Esophagus squamous epithelium (tissue), 5 donors: ENCODE measurements at places on chromosomes 7 and 10.

GRCh38 chr7:95993380-95993779 is 221.0 kb downstream of the DYNC1I1 start:
- no peak overlapping the region for H3K27ac ChIP-seq
- no peaks in the 10 kb centered on the region for H3K27me3 ChIP-seq
- H3K4me3 ChIP-seq: no peak overlapping the region

DNA sequence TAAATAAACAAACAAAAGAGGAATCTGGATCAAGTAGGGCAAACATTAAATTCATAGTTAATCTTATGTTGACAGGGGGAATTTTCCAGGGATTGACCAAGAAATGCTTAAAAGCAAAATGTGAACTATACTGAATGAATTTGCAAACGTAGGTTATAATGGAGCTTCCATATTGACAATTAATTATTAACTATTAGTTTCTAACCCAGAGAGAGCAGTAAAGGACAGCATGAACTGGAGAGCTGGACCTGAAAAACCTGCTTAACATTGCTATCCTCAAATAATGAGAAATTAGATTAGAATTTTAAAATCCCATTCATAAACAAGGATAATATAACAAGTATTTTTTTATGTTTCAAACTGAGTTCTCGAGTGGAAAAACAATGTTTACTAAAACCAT is 1089.6 kb downstream of the DNAJB9 start:
- no peaks in the 10 kb centered on the region for H3K27me3 ChIP-seq
- H3K27ac ChIP-seq: no peak overlapping the region
- no peak for DNase-seq

GRCh38 chr7:107982042-107982840 is 20.7 kb downstream of the LAMB1 start:
- no peaks in the 10 kb centered on the region for H3K27me3 ChIP-seq
- no peak for DNase-seq
- H3K4me3 ChIP-seq: no peak overlapping the region
- H3K36me3 ChIP-seq: peaks cover 77% of the 10 kb centered on the region

GRCh38 chr7:78099715-78100394 is 301.3 kb downstream of the PHTF2 start:
- no peak for DNase-seq
- H3K4me1 ChIP-seq: no peaks in the 10 kb centered on the region
- H3K27ac ChIP-seq: no peak overlapping the region
- H3K36me3 ChIP-seq: no peaks in the 10 kb centered on the region

GRCh38 chr10:125123476-125124114 is 36.8 kb downstream of the CTBP2 start:
- peaks cover 12% of the 10 kb centered on the region for H3K36me3 ChIP-seq
- H3K4me3 ChIP-seq: no peak overlapping the region
- no peak for DNase-seq
- peak overlapping the region; percentile 83 for H3K27ac ChIP-seq
- peaks cover 26% of the 10 kb centered on the region for H3K4me1 ChIP-seq
- H3K27me3 ChIP-seq: no peaks in the 10 kb centered on the region

- no peaks in the 10 kb centered on the region for H3K36me3 ChIP-seq
- no peak overlapping the region for H3K4me3 ChIP-seq
- no peaks in the 10 kb centered on the region for H3K27me3 ChIP-seq
- H3K4me1 ChIP-seq: peaks cover 18% of the 10 kb centered on the region
- no peak for DNase-seq
- H3K27ac ChIP-seq: no peak overlapping the region
Observed at GRCh38 chr7:71630516-71630915, 498.6 kb downstream of the GALNT17 start.

DNA sequence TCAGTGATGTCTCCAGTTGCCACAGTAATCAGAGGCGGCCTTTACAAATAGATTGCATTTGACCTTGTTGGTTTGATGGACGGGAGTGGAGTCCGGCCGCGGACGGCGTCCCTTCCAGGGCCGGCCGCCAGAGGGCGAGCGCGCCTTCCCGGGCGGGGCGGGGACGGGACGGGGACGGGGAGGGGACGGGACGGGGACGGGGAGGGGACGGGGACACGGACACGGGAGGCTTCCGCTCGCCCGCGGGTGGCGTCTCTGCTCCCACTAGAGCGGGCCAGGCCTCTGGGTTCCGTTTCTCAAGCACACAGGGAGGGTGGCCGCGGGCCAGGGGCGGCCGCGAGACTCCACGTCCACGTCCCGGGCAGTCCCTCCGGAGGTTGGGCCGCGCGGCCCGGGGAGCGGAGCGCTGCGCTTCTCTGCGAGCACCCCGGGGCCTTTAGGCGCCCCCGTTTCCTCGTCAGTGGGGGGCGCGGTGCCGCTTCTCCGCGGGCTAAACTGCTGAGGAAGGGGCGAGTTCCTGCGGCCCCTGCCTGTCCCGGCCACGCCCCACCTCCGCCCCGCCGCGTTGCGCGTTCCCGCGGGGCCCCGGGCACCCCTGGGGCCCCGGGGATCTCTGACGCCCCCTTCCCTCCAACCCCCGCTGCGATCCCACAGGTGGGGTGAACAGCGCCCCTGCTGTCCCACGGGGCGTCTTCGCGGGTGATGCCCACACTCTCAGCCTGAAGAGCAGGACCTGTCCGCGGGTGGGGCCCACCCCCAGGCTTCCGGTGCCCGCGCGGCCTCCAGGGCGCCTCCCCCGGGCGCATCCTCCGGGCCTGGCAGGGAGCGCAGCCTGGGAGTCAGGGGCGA is 84.2 kb upstream of the MKI67 start:
- H3K27me3 ChIP-seq: peaks cover 13% of the 10 kb centered on the region
- H3K27ac ChIP-seq: peak overlapping the region; percentile 75
- no peak for DNase-seq
- peak overlapping the region; percentile 42 for H3K4me3 ChIP-seq
- H3K36me3 ChIP-seq: no peaks in the 10 kb centered on the region
- peaks cover 5% of the 10 kb centered on the region for H3K4me1 ChIP-seq

DNA sequence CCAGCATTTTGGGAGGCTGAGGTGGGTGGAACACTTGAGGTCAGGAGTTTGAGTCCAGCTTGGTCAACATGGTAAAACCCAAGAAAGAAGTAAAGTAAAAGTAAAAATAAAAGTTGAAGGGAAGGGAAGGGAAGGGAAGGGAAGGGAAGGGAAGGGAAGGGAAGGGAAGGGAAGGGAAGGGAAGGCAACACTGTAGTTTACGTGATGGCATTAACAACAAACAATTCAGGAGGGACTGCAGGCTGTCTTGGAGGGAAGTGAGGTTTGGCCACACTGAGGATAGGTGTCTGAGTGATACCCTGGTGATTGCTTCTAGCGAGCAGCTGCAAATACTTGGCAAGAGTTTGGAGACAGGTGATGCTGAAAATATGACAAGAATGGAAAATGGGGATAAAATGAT is 298.0 kb downstream of the CALN1 start:
- no peaks in the 10 kb centered on the region for H3K4me1 ChIP-seq
- no peak overlapping the region for H3K4me3 ChIP-seq
- H3K27me3 ChIP-seq: no peaks in the 10 kb centered on the region
- no peak for DNase-seq
- H3K27ac ChIP-seq: no peak overlapping the region
- H3K36me3 ChIP-seq: no peaks in the 10 kb centered on the region

- H3K4me3 ChIP-seq: no peak overlapping the region
- peaks cover 4% of the 10 kb centered on the region for H3K4me1 ChIP-seq
- no peak for DNase-seq
- no peaks in the 10 kb centered on the region for H3K36me3 ChIP-seq
- no peak overlapping the region for H3K27ac ChIP-seq
Observed at GRCh38 chr10:125708971-125709503, 10.5 kb upstream of the EDRF1 start.

GRCh38 chr7:43076189-43076605 is 36.2 kb upstream of the HECW1 start:
- DNase-seq: no peak
- H3K27me3 ChIP-seq: no peaks in the 10 kb centered on the region
- H3K27ac ChIP-seq: no peak overlapping the region

GRCh38 chr10:131811630-131812403 is 89.0 kb upstream of the PPP2R2D start:
- H3K27me3 ChIP-seq: no peaks in the 10 kb centered on the region
- H3K27ac ChIP-seq: no peak overlapping the region

GRCh38 chr10:34297541-34298345 is 517.4 kb downstream of the PARD3 start:
- H3K27ac ChIP-seq: no peak overlapping the region
- H3K4me1 ChIP-seq: no peaks in the 10 kb centered on the region
- DNase-seq: no peak
- H3K36me3 ChIP-seq: peaks cover 8% of the 10 kb centered on the region

DNA sequence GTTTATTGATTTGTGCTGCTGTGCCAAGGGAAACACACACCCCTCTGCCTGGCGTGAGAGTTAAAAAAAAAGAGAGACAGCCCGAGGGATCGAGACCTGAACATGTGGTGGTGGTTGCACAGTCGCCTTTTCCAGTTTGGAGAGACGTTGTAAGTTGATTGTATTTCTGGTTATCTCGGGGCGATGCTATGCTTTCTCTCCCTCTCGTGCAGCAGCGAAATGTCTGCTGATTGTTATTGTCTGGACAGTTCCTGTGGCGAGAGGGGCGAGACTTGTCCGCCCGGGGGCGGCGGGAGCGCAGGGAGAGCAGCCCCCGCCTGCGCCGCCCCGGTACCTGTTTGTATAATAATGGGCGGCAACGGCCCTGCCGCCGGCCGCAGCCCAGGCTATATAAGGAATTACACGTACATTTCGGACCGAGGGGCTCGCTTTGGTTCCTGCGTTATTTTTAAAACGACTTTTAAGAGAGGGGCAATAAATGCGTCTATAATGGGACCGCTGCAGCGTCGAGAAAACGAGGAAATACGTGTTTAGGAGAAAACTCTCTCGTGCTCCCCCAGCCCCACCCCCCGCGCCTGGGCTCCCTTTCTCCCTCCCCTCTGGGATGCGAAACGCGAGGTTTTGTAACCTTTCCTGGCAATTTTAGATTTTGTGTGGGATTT is 1.7 kb downstream of the ZEB1 start:
- H3K4me3 ChIP-seq: peak overlapping the region; percentile 89
- peak overlapping the region; percentile 87 for H3K27ac ChIP-seq
- peaks cover 48% of the 10 kb centered on the region for H3K4me1 ChIP-seq
- H3K36me3 ChIP-seq: no peaks in the 10 kb centered on the region

GRCh38 chr7:1042492-1042833 is 1.9 kb upstream of the GPR146 start:
- H3K36me3 ChIP-seq: no peaks in the 10 kb centered on the region
- H3K4me3 ChIP-seq: no peak overlapping the region
- peaks cover 22% of the 10 kb centered on the region for H3K4me1 ChIP-seq
- no peaks in the 10 kb centered on the region for H3K27me3 ChIP-seq
- no peak for DNase-seq

GRCh38 chr7:159027789-159028507 is 116.7 kb downstream of the VIPR2 start:
- no peak for DNase-seq
- no peaks in the 10 kb centered on the region for H3K27me3 ChIP-seq
- H3K4me3 ChIP-seq: peak overlapping the region; percentile 26
- H3K27ac ChIP-seq: peak overlapping the region; percentile 7
- H3K4me1 ChIP-seq: peaks cover 5% of the 10 kb centered on the region

GRCh38 chr10:31708046-31708445 is 220.6 kb downstream of the ARHGAP12 start:
- no peak for DNase-seq
- H3K36me3 ChIP-seq: no peaks in the 10 kb centered on the region
- H3K4me1 ChIP-seq: peaks cover 9% of the 10 kb centered on the region
- peak overlapping the region; percentile 19 for H3K4me3 ChIP-seq
- H3K27ac ChIP-seq: peak overlapping the region; percentile 74

DNA sequence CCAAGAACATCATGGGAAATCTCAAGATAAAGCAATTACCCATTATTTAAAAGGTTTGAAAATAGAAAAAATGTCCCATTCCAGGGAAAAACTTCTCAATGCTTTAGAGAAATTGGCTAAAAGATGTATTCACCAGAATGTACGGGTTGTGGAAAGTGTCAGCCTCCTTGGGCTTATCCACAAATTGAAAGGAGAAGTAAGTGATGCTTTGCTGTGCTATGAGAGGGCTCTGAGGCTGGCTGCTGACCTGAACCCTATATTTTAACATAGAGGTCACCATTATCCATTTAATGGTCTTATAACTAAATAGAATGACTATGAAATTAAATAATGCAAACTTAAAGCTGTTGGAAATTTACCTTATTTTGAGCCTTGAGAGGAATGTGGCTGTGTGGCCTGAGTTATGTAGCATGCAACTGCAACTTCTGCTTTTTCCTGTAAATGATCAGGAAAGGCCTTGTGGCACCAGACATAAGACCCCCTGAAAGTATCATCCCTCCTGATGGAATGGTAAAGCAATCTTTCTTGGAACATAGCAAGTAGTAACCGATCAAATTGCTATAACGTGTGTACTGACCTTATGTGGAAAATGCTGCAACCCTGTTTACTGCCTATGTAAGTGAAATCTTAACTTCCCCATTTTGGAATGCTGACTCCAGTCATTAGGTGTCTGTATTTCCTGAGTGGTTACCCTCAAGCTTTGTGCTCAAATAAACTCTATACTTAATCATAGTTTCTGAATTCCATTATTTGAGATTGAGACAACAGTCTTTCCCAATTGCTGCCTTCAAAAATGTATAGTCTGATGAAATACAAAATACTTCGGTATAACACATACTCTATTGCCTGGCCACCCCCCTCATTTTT is 6.9 kb downstream of the IFIT1B start:
- H3K36me3 ChIP-seq: no peaks in the 10 kb centered on the region
- no peak overlapping the region for H3K27ac ChIP-seq
- H3K4me1 ChIP-seq: peaks cover 16% of the 10 kb centered on the region
- DNase-seq: no peak
- no peak overlapping the region for H3K4me3 ChIP-seq
- H3K27me3 ChIP-seq: no peaks in the 10 kb centered on the region

GRCh38 chr10:113866551-113867394 is 12.3 kb downstream of the NHLRC2 start:
- H3K27me3 ChIP-seq: no peaks in the 10 kb centered on the region
- no peak overlapping the region for H3K4me3 ChIP-seq
- DNase-seq: no peak
- no peak overlapping the region for H3K27ac ChIP-seq
- no peaks in the 10 kb centered on the region for H3K36me3 ChIP-seq

DNA sequence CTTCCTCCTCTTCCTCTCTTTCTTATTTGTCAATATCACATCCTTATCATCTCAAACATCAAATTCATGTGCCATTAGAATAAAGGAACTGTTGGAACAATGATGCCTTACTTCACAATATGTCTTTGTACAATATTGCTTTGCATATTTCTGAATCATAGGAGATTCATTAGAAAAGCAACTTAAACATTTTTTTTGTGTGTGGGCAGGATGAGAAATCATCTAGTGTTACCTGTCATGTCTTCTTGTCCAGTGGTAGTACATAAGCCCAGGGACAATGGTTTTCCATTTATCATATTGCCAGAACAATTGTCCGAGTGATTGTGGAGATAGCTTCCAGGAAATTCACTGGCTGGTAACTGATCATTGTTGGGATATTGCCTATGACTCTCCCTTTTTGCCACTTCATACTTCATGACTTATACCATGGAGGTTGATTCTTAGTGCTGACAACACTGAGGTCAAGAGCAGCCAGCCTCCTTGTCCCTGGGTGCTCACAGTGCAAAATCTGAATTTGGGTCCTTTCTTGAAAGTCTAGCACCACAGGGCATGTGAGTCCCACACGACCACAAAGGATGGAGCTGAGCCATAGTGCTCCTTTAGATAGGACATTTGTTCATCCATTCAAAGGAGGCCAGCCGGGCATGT is 215.0 kb downstream of the MDFIC start:
- no peaks in the 10 kb centered on the region for H3K36me3 ChIP-seq
- no peak for DNase-seq
- no peaks in the 10 kb centered on the region for H3K4me1 ChIP-seq
- no peak overlapping the region for H3K4me3 ChIP-seq
- no peak overlapping the region for H3K27ac ChIP-seq
- H3K27me3 ChIP-seq: no peaks in the 10 kb centered on the region

- peaks cover 91% of the 10 kb centered on the region for H3K36me3 ChIP-seq
- H3K4me1 ChIP-seq: peaks cover 54% of the 10 kb centered on the region
- H3K4me3 ChIP-seq: no peak overlapping the region
Observed at GRCh38 chr10:72337039-72337629, 17.6 kb downstream of the DNAJB12 start.
